ENCODE measurements at places on chromosomes 16 and 17.

GRCh38 chr16:87762620-87763019 lies 3.2 kb downstream of the KLHDC4 start:
- DNase-seq, result no peak

DNA sequence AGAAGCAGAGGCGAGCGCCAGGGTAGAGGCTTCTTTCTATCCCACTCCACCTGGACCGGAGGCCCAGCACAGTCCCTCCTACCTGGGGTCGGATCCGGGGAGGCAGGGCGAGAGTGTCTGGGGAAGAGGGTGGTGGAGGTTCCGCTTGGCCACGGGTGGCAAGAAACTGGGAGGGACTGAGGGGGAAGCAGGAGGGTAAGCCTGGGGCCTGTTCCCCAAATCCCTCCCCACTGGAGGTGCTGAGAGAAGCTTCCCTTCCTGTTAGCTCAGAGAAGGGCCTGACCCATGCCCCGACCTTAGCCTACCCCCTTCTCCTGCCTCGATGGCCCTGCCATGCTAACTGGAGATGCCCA lies 1.8 kb upstream of the TPPP3 start:
- no peak for DNase-seq

DNA sequence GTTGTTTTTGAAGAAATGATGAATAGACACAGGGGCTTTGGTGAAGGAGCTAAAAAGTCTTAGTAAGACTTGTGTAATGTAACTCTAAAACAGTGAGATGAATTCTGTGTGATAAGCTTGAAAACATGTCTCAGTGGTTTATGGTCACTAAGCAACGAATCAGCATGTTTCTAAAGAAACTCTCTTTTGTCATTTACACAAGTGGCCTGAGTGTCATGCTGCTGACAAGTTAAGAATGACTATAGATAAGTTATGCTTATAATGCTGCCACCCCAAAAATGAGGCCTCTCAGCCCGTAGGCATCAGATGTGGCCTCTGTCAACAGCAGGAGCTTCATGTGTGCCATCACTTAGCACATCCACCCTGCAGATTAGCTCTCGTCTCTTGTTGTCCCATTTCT lies 8.7 kb downstream of the COX10 start:
- peak; percentile 43 for DNase-seq

GRCh38 chr17:59373882-59374495 lies 42.5 kb downstream of the YPEL2 start:
- peak; percentile 21 for DNase-seq

DNA sequence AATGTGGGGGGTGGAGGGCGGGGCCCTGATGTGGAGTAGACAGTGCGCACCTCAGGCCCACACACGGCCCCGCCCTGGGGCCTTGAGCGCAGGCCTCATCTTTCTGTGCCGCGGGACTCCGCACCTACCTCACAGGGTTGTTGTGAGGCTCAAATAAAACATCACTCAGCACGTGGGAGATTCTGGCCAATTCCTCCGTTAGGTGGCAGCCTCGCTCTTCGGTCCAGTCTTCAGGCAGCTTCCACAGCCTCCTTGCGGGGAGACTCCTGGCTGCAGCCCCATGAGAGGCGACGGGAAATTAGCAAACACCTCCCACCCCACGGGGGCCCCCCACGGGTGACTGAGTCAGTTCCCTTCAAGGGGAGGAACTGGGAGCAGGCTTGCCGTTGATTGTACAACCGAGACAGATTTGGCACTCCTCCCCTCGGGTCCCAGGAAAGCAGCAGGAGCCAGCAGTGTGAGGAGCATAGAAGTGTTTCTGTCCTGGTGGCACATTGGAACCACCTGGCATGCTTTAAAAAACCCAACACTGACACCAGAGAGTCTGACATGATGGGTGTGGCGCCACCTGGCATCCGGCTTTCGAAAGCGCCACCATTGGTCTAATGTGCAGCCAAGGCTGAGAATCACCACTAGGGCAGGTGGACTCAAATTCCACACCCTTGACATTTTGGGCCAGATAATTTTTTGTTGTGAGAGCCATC lies 7.6 kb downstream of the MRM1 start:
- peak; percentile 71 for DNase-seq

- DNase-seq, result no peak
These were observed 33.1 kb downstream of the TRPV2 start for GRCh38 chr17:16448490-16448889.

- no peak for DNase-seq
These were observed 129.4 kb downstream of the TANGO6 start for GRCh38 chr16:68972720-68973119.

DNA sequence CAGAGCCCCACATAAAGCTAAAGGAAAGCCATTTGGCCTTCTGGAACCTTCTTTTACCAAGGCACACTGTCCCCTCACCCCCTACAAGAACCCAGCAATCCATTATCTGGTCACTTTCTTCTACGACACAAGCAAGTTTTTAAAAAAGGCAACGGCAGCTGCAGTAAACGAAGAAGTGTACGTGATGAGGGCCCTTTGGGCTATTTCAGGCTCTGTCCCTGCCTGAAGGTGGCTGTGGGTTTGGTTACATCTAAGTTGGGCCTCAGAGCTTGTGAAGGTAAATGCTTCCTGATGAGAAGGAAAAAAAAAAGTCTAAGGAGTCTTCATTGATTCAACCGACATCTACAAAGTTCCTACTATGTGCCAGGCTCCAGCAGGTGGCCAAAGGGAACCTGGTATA lies 35.4 kb downstream of the XYLT1 start:
- DNase-seq, result no peak

GRCh38 chr16:82096641-82097040 lies 61.6 kb downstream of the HSD17B2 start:
- DNase-seq, result no peak

DNA sequence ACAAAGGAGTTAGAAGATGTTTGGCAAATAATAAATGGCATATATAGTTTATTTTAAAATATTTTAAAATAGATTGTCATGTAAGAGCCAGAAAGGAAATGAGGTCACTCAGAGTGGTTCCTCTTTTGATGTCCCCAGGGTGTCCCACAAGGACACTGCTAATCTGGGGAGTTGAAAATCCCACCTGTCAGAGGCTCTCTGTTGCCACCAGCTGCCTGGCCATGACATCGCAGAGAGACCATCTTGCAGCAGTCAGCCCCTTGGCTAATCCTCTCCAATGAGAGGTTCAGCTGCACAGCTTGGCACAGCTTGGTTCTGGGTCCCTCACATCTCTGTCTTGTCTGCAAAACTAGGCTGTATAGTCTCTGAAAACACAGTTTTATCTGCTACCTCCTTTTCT lies 11.0 kb upstream of the RBFOX1 start:
- DNase-seq, result no peak

GRCh38 chr17:51015145-51015558 lies 105.5 kb downstream of the SPAG9 start:
- DNase-seq, result no peak

- DNase-seq, result no peak
These were observed 22.1 kb downstream of the HS3ST6 start for GRCh38 chr16:1895949-1896675.

DNA sequence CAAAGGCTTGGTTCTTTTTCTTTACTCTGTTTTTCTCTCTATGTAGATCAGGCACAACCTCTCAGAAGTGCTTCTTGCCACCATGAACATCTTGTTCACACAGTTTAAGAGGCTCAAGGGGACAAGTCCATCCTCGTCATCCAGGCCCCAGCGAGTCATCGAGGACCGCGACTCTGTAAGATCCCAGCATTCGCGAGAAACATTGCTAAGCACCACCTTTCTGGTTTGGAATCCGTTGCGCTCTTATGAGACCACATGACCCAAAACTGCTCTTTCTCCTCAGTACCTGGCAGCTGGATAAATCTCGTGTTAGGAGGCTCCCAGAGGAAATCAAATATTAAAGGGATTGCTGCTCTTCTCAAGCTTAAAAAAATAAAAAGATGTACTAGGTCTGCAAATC lies 23.3 kb upstream of the SLC12A3 start:
- DNase-seq, result no peak

DNA sequence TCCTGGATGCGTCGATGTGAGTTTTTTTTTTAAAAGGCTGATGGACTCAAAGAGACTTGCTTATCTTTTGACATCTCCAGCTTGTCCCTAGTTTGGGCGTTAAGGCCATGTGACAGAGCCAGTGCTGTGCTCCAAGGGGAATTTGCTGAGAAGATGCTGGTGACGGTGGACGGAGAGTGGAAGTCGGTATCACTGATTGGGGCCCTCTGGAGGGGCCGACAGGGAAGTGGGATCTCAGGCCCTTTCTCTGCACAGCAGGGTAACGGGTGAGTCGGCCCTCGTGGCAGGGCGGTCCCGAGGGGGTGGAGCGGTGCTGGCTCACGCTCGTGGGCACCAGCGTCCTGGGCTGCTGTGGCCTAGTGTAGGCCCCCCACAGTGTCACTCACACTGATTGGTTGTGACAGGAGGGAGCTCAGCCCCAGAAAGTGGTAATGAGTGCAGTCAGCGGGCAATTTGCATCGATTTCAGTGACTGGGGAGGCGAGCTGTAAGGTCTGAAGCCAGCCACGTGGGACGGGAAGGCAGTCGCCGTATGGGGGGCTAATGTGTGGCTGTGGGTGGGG lies 91.3 kb downstream of the TBC1D16 start:
- DNase-seq, result no peak

- no peak for DNase-seq
These were observed 169.0 kb upstream of the SDK2 start for GRCh38 chr17:73813201-73813600.

- DNase-seq, result no peak
These were observed 11.9 kb downstream of the POLR3K start for GRCh38 chr16:41439-42068.

GRCh38 chr16:72969812-72970211 lies 78.1 kb downstream of the ZFHX3 start:
- no peak for DNase-seq

DNA sequence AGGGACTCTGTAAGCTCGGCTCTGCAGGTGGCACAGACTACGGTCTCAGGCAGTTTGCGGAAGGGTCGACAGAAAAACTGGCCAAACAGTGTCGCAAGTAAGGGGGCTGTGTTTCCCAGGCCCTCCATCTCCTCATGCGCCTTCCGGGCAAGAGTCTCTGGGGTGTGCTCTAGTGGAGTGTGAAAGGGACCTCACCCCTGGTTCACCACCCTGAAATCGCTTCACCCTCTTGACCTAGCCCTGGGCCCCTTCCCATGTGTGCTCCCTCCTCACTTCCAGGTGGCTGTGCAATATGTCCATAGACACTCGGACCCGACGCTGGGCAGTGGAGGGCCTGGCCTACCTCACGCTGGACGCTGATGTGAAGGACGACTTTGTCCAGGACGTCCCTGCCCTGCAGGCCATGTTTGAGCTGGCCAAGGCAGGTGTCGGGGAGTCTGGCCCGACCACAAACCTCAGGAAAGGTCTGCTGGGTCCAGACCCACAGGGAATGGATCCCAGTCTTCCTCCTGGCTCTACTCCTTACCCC lies 22.3 kb downstream of the UNC45B start:
- DNase-seq, result no peak

- no peak for DNase-seq
These were observed 12.7 kb downstream of the COG1 start for GRCh38 chr17:73205459-73205961.

- no peak for DNase-seq
These were observed 11.3 kb downstream of the STX1B start for GRCh38 chr16:30998852-30999761.

DNA sequence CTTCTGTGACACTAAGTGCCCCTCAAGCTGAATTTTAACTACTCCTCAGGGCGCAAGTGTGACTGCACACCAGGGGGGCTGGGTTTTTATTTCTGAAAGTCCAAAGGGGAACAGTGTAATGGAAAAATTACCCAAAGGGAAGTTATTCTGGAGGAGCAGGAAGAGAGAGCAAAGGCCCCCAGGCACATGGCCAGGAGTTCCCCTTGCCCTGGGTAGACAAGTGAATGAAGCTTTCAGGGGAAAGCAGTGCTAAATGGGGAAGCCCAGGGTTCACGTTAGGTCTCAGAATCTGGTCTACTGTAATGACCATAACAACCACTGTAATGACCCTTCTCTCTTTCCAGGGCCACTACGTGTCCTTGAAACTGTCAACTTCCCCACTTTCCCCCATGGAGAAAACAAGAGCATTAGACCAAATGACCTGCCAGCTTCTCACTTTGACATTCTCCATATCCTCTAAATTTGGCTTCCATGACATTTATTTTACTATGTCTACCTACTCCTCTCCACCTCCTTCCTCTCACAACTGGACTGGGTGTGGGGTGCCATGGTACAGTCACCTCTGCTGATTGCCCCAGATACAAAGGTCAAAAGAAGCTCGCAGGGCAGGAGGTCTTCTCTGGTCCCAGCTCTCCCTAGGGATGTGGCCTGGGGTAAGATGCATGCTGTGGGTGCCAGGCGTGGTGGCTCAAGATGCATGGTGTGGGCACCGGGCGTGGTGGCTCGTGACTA lies 34.1 kb upstream of the MMP2 start:
- peak; percentile 28 for DNase-seq

DNA sequence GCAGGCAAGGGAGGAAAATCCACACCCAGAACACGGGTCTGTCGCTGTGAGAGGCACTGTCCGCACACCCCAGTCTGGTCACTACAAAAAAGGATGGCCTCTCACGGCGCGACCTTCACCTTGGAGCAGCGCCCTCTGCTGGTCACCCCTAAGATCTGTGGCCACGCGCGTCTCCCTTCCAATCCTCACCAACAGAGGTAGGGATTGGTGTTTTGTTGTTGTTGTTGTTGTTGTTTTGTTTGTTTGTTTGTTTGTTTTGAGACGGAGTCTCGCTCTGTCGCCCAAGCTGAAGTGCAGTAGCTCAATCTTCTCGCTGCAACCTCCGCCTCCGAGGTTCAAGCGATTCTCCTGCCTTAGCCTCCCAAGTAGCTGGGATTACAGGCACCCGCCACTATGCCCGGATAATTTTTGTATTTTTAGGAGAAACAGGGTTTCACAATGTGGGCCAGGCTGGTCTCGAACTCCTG lies 15.0 kb upstream of the C17orf58 start:
- peak; percentile 84 for DNase-seq

GRCh38 chr17:76681222-76682137 lies 29.3 kb downstream of the MXRA7 start:
- peak; percentile 93 for DNase-seq

DNA sequence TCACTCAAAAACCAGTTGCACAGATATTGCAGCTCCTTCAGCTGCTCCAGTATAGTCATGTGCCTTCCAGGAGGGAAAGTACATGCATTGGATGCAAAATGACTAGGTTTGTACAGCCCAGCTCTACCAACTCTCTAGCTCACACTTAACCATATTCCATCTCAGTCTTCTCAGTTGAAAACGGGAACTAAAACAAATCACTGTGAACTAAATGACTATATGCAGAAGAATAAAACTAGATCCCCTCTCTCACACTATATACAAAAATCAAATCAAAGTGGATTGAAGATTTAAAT lies 24.9 kb downstream of the DCUN1D3 start:
- DNase-seq, result no peak

DNA sequence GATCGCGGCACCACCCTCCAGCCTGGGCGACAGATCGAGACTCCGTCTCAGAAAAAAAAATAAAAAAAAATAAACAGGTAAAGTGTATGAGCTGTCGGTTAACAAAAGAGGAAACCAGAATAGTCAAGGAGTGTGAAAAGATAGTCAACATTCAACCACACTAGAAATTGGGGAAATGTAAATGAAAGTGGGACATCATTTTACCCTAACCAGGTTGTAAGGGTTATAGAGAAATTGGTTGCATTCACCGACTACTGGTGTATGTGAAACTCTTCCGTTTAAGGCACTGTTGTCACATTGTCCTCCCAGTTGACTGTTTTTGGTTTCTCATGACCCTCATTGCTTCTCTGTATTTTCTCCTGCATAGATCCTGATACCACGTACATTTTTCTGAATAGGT lies 62.8 kb downstream of the RABEP1 start:
- no peak for DNase-seq

GRCh38 chr16:75486014-75486675 lies 9.1 kb downstream of the CHST6 start:
- DNase-seq, result no peak

Measured in hematopoietic multipotent progenitor cell treated with erythropoietin and hydrocortisone succinate and interleukin-3 and kit ligand, for 6 days (in vitro differentiated cells).